Naive thymus-derived CD4-positive, alpha-beta T cell (primary cell): ENCODE measurements at places on chromosomes 7 and 10.

GRCh38 chr10:25017661-25018060 lies 1.2 kb downstream of the THNSL1 start:
- DNase-seq, result no peak

DNA sequence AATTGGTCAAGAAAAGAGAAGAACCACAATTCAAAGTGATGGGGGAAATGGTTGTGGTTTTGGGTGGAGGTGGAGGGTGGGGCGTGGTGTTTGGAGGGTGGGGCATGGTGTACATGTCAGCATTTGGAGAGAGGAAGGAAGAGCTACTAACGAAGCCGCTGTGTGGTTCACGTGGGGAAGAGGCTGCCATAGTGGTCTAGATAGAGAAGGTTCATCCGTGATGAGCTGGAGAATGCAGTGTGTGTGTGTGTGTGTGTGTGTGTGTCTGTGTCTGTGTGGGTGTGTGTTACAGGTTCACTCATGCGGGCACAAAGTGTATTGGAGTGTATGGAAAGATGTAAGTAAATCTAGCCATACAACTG lies 6.1 kb upstream of the VCL start:
- peak; percentile 84 for DNase-seq

- DNase-seq, result no peak
These were observed 33.7 kb downstream of the MCM10 start for GRCh38 chr10:13195016-13195415.

DNA sequence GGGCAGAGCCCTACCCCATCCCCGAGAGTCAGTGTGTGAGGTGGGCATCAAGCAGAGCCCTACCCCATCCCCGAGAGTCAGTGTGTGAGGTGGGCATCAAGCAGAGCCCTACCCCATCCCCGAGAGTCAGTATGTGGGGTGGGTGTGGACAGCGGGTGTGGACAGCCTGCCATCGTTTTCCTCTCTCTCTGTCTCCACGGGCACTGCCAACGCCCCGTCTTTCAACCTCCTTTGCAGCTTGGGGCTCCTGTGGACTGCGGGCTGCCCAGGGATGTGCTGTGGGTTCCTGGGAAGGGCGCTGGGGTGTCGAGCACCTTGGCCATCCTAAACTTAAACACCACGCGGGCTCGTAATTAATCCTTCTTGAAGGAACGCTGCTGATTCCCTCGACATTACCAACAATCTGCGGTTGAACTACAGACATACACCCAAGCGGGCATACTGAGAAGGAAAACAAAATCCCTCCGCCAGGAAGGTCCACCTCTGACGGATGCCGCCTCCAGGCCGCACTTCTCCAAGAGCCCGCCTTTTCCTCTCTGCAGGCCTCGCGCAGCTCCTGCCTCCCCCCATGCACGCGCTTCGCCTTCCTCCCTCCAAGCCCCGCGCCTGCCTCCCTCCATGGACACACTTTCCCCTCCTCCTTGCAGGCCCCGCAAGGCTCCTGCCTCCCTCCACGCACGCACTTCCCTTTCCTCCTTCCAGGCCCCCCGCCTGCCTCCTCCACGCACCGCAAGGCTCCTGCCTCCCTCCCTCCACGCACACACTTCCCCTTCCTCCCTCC lies 65.1 kb downstream of the ADARB2 start:
- DNase-seq, result no peak

GRCh38 chr10:119367841-119368549 lies 160.6 kb downstream of the GRK5 start:
- no peak for DNase-seq

DNA sequence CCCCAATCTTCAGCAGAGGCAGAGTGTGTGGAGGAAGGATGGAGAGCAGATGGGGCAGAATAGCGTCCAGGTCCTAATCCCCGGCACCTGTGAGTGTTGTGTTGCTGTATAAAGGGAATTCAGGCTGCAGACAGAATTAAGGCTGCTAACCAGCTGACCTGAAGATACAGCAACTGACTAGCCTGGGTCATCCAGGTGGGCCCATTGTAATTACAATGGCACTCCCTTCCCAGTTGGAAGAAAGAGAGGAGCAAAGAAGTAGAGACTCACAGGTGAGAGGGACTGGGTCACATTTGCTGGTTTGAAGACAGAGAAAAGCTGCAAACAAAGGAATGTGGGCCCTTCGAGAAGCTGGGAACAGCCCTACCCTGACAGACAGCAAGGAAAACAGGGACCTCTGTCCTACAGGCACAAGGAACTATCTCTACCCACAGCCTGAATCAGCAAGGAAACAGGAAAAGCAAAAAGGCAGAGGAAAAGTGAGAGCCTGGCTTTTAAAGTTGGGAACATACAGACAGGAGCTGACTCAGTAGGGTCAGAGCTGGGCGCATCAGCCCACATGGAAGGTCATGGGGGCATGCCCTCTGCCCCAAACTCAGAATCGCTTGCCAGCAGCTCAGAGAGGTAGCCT lies 11.6 kb upstream of the TMEM72 start:
- DNase-seq, result no peak

DNA sequence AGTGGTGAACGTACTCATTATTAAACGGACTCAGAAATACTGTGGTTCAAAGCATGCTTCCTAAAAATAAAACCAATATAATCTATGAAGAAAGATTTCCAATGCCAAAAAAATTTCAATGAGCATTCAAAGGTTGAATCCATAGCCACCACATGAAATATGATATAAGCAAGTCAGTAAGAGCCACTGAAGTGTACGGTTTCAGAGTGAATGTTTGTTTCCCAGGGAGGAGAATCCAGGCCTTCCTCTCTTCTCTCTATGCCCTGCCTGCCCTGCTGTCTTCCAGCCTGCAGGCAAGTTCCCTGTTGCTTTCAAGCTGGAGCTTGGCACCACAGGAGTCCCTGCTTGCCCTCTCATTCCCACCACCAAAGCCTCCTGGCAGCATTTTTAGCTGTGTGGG lies 1171.6 kb upstream of the C7orf33 start:
- no peak for DNase-seq

DNA sequence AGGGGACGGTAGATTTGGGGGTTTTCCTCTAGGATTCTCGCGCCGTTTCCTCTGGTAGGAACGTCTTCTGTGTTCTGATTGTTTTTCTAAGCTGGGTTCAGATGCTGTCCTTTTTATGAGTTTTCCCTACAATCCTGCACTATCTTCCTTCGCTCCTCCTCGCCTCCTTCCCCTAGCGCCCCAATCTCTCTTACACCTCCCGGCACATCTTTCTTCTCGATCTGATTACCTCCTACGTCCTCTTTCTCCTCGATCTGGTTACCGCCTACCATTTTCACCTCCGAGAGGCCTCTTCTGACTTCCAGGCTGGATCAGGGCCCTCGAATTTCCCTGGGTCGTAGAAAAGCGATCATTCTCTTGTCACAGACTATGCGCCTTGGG lies 413 bp downstream of the BUD31 start:
- no peak for DNase-seq

GRCh38 chr7:32958046-32959025 lies 1.1 kb downstream of the FKBP9 start:
- DNase-seq, result no peak

DNA sequence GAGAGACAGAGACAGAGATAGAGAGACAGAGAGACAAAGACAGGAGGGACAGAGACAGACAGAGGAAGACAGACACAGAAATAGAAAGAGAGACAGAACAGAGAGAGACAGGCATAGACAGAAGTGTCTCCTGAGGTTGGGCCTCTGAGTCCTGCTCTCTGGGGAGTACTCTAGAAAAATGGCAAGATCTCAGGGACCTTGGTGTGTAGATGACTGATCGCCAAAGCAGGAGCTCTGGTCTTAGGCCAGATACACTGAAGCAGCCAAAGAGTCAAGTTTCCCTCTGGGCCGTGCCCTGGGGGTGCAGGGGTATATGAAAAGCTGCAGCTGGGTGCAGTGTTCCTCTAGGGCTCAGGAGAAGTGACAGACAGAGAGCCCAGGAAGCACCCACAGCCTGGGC lies 176.6 kb upstream of the TNS3 start:
- DNase-seq, result no peak
